ENCODE measurements at places on chromosomes 2 and 18.

DNA sequence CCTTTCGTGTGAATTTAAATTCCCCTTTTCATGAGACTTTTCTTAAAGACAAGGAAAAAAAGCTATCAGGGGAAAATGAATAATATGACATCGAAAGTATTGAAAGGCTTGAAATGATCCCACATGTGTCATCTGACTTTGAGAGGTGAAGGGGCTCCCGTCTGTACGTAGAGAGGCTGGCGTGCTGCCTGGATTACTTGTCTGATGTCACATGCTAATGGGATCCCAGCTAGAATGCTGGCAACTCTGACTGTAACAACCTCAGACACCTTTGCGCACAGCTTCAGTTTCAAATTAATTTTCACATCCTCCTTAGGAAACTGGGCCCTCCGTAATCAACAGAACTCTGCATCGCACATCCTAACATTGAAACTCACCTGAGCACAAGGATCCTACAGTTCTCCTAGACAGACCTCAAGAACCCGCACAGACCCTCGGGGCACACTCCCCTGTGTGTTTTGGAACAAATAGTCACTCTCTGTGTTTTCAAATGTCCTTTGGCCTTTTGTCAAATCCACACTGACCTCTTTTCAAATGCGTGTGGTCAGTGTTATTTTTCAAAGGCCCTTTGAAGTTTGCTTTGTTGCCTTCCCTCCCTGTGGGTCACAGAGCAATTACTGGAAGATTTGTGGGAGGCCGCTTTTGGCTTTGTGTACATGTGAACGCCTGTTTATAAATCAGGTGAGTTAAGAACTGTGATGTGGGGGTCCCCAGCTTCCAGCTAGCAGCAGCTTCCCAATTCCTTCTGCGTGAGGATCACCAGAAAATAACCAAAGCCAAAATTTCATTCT, 65.9 kb downstream of the IL1R2 start:
- no peak for DNase-seq

GRCh38 chr2:235543851-235544688, 50.2 kb downstream of the AGAP1 start:
- no peak for DNase-seq

DNA sequence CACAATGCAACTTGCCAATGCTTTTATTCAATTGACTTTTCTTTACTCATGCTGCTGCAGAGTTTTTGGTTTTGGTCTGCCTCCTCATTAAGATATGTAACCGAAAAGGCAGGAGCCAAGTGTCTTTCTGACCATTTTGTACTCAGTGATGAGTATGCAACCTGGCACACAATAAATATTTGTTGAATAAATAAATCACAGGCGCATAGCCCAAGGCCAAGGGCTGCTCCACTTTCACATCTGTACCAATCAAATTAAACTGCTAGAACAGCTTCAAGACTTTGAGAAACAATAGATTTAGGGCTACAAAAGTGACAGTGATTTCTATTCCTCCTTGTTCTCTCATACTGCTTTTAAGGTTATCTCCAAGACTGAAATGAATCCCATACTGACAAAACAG, 828.2 kb downstream of the RNF144A start:
- DNase-seq = no peak

GRCh38 chr18:48949606-48950535, 894 bp downstream of the SMAD7 start:
- no peak for DNase-seq

DNA sequence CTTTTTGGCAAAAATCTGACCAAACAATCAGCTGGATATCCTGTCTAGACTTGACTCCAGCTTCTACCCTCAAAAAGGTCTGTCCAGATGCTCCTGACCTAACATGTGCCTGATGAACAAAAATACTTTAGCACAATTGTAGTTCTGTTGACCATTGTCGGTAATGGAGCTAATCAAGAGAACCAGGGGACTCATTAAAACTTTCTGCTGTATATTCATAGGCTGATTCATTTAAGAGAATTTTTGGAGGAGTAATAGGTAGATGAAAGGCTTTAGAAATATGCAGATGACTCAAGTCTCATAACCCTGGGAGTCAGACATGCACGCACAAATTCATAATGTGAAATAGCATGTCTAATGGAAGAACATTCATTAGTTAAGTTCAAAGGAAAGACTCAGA, 514.2 kb downstream of the TXNL1 start:
- DNase-seq = no peak

DNA sequence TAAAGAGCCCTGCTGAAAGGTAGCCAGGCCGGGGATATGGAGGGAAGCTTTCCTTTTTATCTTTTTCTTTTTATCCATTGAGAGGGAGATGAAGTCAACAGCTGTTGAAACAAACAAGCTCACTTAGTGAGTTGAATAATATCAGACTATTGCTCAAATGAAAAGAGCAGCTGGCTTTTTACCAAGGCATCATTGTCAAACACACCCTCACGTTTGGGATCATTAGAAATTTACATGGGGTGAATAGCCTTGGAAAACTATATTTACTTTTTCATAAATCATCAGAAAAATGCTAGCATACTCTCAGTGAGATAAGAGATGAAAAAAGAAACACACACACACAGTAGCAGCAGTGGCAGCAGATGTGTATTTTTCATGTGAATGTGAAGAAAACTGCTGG, 71.5 kb upstream of the HNMT start:
- no peak for DNase-seq

GRCh38 chr2:226423498-226423960, 376.1 kb downstream of the IRS1 start:
- DNase-seq = peak; percentile 65

GRCh38 chr2:197798187-197798586, 6.2 kb upstream of the PLCL1 start:
- no peak for DNase-seq

DNA sequence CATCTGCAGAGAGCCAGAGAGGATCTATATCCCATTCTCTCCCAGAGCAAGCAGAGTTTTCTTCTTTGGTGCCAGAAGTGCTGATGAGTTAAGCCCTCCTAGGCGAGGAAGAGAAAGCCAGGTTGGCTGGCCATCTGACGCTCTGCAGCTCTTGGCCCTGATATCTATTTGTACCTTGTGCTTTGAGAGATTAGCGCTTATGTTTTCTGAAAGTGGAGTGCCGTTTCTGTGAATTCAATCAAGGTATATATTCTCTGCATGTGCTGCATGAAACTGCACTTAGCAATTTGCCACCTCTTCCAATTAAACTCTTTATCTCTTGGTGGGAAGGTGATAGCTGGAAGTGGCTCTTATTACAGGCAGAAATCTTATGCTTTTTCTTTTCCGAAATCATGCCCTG, 177.5 kb downstream of the LPIN1 start:
- DNase-seq = no peak

- no peak for DNase-seq
Measured at GRCh38 chr2:191215666-191216065, 29.5 kb upstream of the MYO1B start.

DNA sequence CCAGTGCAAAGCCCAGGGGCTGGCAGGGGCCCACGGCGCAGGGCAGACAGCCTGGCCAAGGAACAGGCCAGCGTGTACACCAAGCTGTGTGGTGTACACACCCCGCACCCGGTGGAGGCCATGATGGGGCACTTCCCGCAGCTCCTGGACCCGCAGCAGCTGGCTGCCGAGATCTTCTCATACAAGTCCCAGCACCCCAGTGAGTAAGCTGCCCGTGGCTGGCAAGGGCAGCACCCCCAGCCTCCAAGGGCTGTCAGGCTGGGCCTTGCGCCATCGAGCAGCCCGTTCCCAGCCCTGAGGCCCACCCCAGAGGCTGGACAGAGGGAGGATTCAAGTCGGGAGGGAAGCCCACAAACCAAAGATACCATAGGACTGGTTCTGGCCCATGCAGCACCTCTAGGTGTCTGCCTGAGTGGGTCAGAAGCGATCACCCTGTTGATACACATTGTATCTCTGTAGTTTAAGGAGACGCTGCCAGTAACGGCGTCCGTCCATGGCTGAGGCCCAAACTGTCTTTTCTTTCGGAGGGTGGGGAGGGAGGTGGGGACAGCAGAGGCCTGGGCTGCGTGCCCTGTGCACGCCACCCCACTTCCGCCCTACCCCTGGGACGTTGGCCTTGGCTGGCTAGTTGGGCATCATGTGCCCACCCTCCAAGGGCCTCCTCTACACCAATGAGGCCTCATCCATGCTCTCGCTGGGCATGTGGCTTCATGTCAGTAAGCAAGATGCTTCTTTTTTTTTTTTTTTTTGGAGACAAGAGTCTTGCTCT, 16.8 kb upstream of the MTERF4 start:
- no peak for DNase-seq

DNA sequence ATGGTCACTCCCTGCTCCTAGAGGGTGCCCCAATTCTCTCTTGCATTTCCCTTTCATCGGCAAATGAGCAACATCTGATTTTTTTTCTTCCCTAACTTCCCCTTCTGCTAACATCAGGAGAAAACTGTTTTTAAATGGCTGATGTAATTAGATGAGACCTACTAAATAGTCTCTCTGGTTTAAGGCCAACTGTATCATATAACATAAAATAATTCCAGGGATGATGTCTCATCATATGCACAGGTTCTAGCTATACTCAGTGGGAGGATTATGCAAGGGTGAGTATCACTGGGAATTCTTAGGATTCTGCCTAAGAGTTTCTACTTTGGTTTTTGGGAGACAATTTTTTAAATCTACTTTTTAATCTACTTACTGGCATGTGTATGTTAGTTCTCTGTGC, 193.4 kb downstream of the PARD3B start:
- no peak for DNase-seq

GRCh38 chr2:152585830-152586484, 131.3 kb downstream of the PRPF40A start:
- no peak for DNase-seq

DNA sequence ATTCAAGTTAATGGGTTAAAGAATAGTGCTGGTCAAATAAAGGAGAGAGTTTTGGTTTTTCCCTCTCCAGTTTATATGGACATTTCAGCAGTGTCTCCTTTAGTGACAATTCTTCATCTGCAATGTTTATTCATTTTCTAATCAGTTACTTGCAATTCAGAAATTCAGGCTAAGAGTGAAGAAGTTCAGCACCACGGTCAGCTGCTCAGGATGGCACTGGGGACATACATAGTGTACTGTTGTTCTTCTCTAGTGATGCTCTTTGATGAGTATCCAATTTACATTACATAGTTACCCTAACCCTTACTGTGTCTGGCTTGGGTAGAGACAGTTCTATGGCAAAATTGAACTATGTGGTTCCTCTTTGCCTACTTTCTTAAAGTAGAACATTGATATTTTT, 412.7 kb downstream of the CNTNAP5 start:
- DNase-seq = no peak

GRCh38 chr2:170180031-170180566, 2.2 kb downstream of the MYO3B start:
- no peak for DNase-seq

- DNase-seq = no peak
Measured at GRCh38 chr2:60517446-60517845, 36.0 kb downstream of the BCL11A start.

DNA sequence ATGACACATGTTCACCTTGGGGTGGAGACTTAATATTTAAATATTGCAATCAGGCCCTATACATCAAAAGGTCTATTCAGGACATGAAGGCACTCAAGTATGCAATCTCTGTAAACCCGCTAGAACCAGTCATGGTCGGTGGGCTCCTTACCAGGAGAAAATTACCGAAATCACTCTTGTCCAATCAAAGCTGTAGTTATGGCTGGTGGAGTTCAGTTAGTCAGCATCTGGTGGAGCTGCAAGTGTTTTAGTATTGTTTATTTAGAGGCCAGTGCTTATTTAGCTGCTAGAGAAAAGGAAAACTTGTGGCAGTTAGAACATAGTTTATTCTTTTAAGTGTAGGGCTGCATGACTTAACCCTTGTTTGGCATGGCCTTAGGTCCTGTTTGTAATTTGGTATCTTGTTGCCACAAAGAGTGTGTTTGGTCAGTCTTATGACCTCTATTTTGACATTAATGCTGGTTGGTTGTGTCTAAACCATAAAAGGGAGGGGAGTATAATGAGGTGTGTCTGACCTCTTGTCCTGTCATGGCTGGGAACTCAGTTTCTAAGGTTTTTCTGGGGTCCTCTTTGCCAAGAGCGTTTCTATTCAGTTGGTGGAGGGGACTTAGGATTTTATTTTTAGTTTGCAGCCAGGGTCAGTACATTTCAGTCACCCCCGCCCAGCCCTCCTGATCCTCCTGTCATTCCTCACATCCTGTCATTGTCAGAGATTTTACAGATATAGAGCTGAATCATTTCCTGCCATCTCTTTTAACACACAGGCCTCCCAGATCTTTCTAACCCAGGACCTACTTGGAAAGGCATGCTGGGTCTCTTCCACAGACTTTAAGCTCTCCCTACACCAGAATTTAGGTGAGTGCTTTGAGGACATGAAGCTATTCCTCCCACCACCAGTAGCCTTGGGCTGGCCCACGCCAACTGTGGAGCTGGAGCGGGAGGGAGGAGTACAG, 108.1 kb downstream of the XRCC5 start:
- no peak for DNase-seq

DNA sequence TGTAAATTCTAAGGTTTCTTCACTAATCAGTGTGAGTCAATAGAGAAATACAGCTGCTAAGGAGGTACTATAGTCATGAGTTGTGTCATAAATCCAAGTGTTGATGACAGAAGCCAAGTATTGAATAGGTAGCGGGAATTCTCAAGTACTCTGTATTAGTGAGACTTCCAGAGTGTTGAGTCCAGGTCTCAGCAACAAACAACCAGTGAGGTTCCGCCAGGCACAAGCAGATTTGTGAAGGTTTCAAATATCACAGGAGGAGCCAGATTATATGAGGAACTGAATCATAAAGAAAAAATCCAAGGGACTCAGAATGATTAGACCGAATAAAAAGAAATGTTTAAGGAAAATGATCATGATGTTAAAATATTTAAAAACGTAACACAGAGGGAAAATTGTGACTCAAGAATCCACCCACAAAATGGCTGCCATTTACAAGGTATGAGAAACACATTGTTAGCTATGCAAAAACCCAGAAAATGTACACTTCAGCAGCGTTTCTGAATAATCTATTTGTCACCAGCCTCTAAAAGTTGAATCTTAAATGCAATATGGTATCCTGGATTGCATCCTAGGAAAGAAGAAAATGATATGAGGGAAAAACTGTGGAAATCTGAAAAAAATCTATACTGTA, 27.3 kb upstream of the EVA1A start:
- DNase-seq = no peak

DNA sequence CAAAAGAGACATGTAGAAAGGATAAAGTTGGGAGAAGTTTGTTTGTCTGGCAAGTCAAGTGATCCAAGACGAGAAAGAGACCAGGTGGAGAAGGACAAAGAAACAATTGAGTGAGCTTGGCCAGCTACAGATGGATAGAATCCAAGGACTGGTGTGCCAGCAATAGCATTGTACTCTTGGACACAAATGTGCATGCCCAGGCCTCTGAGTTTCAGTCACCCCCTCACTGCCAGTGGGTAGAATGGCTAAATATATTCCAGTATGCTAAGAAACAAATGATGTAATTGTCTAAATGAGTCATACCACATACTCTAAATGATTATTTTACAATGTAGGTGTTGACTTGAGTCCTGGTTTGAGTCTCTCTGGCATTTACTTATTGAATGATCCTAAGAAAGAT, 881.3 kb downstream of the LRRTM4 start:
- peak; percentile 63 for DNase-seq

GRCh38 chr2:8006181-8006580, 675.7 kb upstream of the ID2 start:
- no peak for DNase-seq

GRCh38 chr2:172038121-172038520, 38.4 kb downstream of the METAP1D start:
- DNase-seq = no peak

Measured in head of caudate nucleus (tissue), 42 donors.